ENCODE measurements at places on chromosomes 3 and 15. TPM values are rescaled to one million over a fixed set of nuclear protein-coding genes. Genes with fewer than 3 reads are reported as not detected.

The TM4SF18 gene
- 7.1 TPM for total RNA-seq

The TM4SF1 gene
- 141 TPM for total RNA-seq

The MESP2 gene
- total RNA-seq, result not detected

The PLIN1 gene
- 4.0 TPM for total RNA-seq

The CMTM8 gene
- total RNA-seq, result 3.4 TPM

The BCL2A1 gene
- total RNA-seq, result 0.32 TPM

The XCR1 gene
- 0.64 TPM for total RNA-seq

The SERPINI2 gene
- total RNA-seq, result not detected

The TLE3 gene
- total RNA-seq, result 49.6 TPM

The MST1R gene
- total RNA-seq, result 1.8 TPM

The SRGAP3 gene
- 3.1 TPM for total RNA-seq

The THSD4 gene
- total RNA-seq, result 206 TPM

The RPS27L gene
- total RNA-seq, result 61.3 TPM

The HHATL gene
- 733 TPM for total RNA-seq

The CP gene
- total RNA-seq, result 3.5 TPM

The ARGFX gene
- not detected for total RNA-seq

The SPATA12 gene
- not detected for total RNA-seq

The TMC3 gene
- not detected for total RNA-seq

The GOLGA8Q gene
- total RNA-seq, result 1.1 TPM

The LTK gene
- 0.50 TPM for total RNA-seq

The ZNF502 gene
- 1.9 TPM for total RNA-seq

The CGNL1 gene
- 16.9 TPM for total RNA-seq

The NME9 gene
- total RNA-seq, result not detected

The PRTG gene
- total RNA-seq, result 1.2 TPM

The POMGNT2 gene
- total RNA-seq, result 21.1 TPM

The ATG7 gene
- total RNA-seq, result 14.4 TPM

The GOLGA8T gene
- total RNA-seq, result 0.31 TPM

The GPR156 gene
- total RNA-seq, result 0.24 TPM

The ALDH1A3 gene
- 0.82 TPM for total RNA-seq

The CCDC14 gene
- total RNA-seq, result 12.7 TPM

The GABRR3 gene
- total RNA-seq, result not detected

All from heart left ventricle (tissue), 16 donors.